ENCODE measurements at places on chromosomes 3 and 15.

- no peak for DNase-seq
Observed at GRCh38 chr3:39419742-39420315, 13.3 kb downstream of the RPSA start.

DNA sequence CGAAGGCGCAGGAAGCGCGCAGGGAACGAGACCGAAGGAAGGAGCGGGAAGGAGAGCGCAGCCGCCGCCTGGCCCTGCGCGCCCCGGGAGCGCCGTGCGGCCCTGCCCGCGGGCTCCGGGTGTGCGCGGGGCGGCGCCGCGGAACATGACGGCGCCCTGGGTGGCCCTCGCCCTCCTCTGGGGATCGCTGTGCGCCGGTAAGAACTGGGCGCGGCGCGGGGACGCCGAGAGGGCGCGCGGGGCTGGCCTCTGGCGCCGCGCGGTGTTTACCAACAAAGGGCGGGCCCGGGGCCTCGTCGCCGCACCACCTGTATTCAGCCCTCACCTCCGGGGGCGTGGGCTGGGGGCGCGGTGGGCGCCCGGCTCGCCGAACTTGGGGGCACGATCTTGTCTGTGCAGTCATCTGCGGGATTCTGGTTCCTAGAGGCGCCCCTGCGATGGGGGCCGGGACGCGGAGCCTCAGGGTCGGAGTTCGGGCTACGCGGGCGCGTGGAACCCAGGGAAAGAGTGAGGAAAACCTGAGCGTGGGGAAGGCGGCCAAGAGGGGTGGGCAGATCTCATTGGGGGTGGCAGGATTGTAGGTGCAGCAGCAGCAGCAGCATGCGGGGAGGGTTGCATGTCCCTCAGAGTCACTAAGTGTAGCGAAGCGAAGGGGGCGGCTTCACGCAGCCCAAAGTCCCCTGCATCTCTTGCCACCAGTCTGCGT is 641 bp downstream of the ACVR2B start:
- DNase-seq, result peak; percentile 73

GRCh38 chr3:113295463-113295862 is 84.1 kb downstream of the BOC start:
- no peak for DNase-seq

DNA sequence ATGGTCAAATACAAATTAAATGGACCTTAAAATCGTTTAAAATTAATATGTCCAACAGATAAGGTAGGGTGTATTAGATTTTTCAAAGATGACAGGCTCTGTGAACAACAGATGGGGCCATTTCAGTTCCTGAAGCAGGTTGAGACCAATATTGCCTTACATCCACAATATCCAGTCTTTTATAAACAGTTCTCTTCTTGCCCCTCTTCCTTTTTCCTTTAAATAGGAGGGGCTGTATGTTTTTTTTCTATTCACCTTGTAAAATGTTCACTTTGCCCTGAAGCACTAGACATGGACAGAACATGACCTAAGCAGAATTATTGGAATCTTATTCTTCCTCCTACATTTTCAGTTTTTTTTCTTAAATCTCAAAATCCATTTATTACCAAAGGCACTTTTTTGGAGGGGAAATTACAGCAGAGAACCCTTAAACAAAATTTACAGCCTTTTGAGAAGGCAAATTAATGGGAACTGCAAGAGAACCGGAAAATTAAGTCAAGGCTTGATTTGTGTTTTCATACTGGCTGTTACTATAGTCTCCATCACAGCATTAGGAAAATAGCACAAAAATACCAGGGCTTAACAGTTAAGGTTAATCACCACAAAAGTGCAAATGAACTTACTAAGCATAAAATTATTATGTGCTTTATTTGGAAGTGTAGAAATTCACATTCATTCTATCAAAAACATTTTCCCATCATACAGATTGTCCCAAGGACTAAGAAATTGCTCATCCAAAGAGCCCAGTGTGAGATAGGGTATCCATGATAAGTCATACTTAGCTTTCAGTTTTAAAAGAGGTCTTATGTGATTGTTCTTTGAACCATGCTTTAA is 55.8 kb downstream of the CMSS1 start:
- DNase-seq, result no peak

- no peak for DNase-seq
Observed at GRCh38 chr3:177201700-177202397, 4.6 kb upstream of the TBL1XR1 start.

DNA sequence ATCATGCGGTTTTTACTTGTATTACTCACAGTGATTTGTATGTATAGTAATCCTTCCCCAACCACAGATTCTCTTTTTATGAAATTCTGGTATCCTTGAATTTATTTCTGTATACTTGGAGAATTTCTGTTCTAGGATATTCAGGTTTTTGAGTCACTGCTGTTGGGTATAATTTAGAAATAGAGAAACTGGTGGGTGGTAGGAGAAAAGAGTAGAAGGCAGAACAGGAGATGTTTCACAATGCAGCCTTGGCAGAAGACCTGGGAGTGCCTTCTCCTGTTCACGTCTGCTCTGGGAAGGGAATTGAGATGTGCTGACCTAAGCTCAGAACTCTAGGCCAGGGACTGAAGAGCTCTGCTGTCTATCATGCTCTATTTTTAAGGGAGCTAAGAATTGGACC is 193.6 kb downstream of the EPHB1 start:
- DNase-seq, result no peak

GRCh38 chr15:38672814-38673670 is 108.4 kb upstream of the RASGRP1 start:
- no peak for DNase-seq

- DNase-seq, result no peak
Observed at GRCh38 chr3:4885316-4885715, 93.9 kb upstream of the BHLHE40 start.

DNA sequence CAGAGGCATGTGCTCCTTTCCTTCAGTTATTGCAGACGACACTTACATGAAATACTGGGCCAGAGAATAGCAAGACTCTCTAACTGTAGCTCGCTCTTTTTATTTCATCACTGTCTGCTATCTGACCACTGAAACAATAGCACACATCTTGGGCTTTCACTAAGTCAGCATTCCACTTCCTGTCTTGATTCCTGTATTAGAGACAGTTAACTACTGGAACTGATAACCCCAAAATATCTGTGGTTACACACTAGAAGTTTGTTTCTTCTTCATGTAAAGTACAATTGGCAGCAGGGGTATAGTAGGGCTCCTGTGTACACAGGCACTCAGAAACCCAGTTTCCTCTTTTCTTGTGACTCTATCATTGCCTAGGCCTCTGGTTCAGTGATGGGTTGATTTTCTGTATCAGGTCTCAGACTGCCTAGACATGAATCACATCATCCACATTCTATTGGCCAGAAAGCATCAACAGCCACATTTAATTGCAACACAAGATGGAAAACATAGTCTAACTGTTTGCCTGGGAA is 230.2 kb upstream of the CD96 start:
- DNase-seq, result no peak

DNA sequence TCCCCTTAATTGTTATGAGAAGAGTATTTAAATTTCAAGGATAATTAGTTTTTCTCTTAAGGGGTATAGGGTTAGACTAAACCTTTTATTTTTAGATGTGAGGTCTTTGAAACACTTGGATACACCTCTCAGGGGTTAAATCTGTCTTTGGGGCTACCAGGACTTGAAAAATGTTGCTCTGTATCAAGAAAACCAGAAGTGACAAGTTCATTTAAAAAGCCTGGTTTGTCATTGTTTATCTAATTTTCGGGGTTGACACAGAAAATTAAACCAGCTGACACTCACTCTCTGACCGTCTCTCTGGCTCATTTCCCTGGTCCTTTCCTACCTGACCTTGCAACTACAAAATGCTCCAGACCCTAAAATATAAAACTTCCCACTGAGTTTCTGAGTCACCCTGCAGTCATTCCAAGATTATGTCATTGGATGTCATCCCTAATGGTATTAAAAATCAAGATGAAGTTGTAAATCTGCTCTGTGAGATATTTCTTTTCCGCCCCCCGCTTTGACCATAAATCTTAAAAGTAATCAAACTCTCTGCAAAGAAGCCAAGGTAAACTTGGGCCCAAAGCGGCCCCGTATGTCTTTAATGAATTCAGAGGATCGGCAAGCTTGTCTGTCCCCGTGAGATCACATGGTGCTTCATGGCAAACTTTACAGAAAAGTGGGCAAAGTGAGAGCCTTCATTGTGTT is 32.9 kb upstream of the SKOR1 start:
- no peak for DNase-seq

GRCh38 chr15:60344987-60345386 is 52.8 kb downstream of the ANXA2 start:
- no peak for DNase-seq

DNA sequence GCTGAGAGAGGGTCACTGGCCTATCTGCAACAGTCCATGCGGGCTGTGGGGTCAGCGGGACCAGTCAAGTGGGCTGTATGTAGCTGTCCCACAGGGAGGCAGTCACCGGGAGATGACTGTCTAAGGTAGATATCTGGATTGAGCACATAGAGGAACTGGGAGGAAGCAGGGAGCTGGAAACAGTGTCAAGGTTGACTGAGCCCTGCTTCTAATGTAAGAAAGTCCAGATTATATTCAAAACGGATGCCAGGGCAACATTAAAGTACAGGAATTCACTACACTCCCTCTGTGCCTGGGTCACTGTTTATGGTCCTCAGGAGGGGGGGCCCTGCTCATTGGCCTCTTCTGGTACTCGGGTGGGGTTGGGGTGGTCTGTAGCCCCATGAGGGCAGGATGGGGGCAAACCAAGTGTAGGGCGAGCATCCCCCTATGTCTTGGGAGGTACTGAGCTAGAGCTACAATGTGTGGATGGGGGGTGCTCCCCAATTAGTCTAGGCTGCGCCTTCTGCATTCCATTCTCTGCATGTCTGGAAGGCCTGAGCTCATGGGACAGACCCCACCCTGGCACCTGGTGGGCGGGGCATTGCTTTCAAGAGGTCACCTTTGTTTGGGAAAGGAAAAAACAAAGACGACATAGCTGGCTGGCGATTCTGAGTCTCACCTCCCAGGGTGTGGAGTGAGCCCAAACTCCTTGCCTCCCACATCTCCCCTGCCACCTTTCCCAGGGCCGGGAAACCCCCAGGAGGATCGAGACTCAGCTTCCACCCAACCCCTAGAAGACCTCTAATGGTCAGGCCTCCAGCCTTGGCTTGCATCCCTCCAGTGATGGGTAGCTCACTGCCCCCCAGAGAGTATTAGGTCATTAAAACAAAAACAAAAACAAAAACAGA is 45.1 kb upstream of the C15orf39 start:
- DNase-seq, result no peak

DNA sequence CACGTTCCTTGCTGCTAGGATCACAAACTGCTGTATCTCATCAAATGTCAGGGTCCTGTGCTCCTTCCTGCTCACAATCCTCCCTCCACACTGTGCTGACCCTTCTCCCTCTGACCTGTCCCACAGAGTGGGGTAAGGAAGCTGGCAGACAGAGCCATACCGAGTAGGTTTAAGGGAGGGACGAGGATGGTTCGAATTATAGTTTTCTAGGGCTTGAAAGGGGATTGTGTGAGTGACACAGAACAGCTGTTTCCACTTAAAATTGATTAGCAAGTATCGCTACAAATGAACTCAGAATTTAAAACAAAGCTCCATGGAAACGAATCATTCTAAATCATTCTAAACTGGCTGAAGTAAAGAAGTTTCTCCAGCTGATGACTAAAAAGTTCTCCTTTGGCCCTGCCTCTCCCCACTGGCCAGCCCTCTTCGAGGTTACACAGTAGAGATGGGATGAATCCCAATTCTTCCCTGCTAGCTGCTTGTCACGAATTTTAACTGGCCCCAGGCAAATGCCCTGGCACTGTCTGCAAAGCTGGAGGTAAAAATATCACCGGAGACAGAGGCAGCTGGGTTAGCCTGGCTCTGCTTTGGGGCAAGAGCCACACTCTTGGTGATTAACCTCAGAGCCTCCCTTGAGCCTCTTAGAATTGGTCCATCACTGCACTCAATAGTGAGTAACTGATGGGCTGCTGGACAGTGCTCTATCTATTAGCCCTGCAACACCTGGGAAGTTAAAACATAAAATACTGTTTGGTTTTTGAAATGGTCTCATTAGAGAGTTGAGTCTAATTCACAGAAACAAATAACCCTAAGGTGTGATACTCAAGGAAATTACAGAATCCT is 194.9 kb downstream of the CHST2 start:
- DNase-seq, result no peak

DNA sequence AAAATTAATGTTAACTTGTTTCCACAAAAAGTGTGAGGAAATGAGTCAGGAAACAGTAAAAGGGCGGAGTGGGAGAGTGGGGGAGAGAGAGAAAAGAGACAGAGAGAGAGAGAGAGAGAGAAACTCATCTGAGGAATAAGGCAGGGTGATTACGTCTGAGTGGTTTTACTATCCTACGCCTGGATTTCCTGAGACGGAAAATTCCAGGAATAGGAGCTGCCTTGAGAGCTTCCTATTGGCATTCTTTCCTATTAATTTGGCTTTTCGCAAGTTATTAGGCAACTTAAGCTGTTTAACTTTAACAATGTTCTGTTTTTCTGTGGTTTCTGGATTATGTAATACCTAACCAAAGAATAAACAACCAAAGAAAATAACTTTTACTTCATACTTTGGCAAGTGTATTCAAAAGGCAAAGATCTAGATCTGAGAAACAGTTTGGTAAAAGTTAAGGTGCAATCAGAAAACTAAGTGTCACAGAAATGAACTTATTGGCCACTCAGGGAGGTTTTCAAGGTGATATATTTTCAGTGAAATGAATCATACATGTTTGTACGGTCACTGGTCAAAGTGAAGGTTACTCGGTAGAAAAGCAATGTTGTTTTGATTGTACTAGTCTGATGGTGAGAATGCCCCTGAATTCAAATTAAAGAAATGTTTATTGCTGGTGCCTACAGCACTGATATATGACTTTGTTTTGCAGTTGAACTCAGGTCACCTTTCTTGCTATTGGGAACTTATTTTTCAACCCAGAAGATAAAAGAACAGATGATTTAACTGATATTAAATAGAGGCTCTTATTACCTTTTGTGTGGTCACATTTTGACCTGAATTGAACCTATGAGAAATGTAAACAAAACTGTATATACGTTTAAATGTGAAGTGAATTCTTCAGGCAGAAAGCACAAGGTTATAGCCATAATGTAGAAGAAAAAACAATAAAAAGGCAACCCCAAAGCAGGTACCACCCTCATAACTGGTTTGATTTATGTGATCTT is 39.9 kb upstream of the TNFSF10 start:
- DNase-seq, result no peak

DNA sequence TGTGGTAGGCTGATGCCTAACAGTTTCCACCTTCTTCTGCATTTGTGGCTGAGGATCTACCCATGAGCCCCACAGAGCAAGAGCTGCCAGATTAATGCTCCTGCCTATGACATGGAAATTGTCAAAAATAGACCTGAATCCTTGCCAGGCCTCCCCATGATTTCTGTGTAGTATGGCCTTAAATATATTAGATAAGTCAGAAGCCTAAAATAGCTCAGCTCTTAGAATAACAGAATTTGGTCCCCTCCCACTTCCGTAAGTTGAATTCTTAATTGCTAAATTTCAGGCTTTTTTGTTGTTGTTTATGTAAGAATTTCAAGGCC is 129.0 kb downstream of the SERPINI1 start:
- no peak for DNase-seq

- DNase-seq, result no peak
Observed at GRCh38 chr15:75646944-75647364, 758 bp upstream of the SNX33 start.

DNA sequence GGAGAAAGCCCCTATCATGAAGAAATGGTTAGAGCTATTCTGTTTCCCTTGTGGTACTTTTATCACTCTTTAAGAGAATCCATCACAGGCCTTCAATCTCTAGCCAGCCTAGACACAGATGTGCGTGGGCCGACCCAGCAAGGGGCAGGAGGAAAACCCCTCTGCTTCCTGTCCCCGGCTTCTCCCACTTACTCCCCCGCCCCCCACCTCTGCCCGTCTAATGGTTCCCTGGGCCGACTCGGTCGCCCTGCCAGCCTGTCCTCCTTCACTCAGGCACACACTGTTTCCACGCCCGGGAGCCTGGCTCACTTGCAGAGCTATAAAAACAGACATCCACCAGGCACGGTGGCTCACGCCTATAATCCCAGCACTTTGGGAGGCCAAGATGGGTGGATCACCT is 58.3 kb upstream of the TFRC start:
- DNase-seq, result no peak

All from 8988T (cell line).